Lower leg skin (tissue), 4 donors: ENCODE measurements at places on chromosomes 13 and 19.

DNA sequence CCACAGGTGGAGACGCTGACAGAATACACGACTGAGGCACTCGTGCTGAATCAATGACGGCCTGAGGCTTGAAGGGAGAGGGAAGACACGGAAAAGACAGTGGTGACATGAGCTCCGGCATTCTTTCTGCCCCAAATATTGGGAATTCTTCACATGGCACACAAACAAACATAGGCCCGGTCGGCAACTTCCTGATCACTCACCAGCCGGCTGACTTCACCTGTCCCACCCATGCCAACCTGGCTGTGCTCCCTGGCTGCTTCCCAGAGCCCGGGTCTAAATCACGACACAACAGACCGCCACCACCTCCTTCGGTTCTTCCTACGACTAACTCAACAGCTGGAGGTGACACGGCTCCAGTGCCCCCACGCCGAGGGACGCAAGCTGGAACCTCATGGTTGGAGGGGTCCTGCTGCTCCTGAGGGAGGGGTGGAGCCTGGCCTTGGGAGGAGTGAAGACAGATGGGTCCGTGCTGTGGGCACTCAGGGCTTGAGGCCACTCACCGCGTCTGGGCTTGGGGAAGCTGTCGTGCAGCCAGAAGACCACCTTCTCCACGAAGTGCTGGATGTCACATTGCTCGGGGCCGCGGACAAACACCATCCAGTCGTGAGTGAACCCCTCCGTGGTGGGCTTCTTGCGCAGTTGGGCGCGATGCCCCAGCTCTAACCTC is 9.6 kb downstream of the MLLT1 start:
- no peak for DNase-seq

DNA sequence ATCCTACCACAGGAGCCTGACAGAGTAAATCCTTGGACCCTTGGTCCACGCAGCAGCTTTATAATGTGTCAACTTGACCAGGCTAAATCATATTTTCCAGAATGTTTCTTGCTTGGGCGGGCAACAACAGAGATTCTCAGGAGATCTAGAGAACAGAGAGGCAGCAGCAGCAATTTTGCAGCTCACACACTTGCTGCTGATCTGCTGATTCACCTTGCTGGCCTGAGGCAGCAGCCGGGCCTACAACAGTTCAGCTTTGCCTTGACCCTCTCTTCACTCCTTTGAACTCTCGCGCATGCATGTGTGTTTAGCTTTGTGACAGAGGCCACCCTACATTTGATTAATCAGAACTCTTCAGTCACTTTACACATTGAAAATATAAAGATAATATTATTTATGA is 159.3 kb downstream of the UGGT2 start:
- no peak for DNase-seq

- DNase-seq = no peak
These were observed 801 bp downstream of the QTRT1 start for GRCh38 chr19:10701955-10702525.

- no peak for DNase-seq
These were observed 927 bp downstream of the LPAR6 start for GRCh38 chr13:48411841-48412531.

DNA sequence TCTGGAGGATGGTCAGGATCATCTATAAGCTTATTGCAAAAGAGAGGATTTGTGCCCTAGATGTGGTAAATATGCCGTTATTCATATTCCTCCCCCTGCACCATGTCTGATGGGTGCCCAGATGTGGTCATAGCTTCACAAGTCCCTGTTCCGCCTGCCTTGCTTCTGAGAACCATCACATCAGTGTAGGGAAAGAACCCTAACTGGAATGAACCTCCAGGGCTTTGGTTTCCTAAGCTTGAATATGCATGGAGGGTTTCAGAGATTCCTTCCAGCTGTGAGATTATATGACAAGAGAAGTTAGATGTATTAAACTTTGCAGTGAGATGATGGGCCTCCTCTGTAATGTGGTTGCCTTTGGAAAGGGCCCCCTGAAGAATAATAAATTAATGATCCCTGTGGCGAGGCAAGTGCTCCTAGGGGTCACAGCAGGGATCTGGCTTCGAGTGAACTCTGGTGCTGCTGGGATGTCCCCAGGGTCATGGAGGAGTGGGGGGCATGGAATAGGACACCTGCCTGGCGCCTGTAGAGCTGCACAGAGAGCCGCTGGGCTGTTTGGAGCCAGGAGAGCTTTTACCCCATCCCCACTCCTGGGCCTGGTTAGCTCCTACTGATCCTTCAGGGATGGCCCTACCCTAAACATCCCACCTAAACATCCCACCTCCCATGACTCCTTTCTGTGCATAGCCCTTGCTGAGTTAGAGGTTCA is 56.0 kb upstream of the IRS2 start:
- no peak for DNase-seq

GRCh38 chr19:33557196-33557595 is 35.6 kb upstream of the PEPD start:
- DNase-seq = no peak

GRCh38 chr13:39530916-39531315 is 72.1 kb downstream of the LHFPL6 start:
- no peak for DNase-seq

GRCh38 chr19:35529241-35530218 is 1.4 kb upstream of the SBSN start:
- DNase-seq = no peak

GRCh38 chr13:114058051-114058867 is 74.2 kb downstream of the RASA3 start:
- DNase-seq = no peak

GRCh38 chr19:52237771-52238400 is 31.5 kb upstream of the ZNF766 start:
- DNase-seq = no peak

GRCh38 chr19:35759697-35760096 is 1.7 kb downstream of the PROSER3 start:
- no peak for DNase-seq
